SJSA1 (cell line): ENCODE measurements at places on chromosomes 16 and 17. TPM values are rescaled to one million over a fixed set of nuclear protein-coding genes. Genes with fewer than 3 reads are reported as not detected.

Gene HP
- total RNA-seq: 0.29 and 0.91 TPM in 2 replicates

Gene PRR29
- 0.08 TPM in 1 of 2 replicates, not detected in the other for total RNA-seq

Gene STAT5B
- total RNA-seq: 22.1 and 36.0 TPM in 2 replicates

Gene CD300LB
- total RNA-seq: not detected in 2 replicates

DNA sequence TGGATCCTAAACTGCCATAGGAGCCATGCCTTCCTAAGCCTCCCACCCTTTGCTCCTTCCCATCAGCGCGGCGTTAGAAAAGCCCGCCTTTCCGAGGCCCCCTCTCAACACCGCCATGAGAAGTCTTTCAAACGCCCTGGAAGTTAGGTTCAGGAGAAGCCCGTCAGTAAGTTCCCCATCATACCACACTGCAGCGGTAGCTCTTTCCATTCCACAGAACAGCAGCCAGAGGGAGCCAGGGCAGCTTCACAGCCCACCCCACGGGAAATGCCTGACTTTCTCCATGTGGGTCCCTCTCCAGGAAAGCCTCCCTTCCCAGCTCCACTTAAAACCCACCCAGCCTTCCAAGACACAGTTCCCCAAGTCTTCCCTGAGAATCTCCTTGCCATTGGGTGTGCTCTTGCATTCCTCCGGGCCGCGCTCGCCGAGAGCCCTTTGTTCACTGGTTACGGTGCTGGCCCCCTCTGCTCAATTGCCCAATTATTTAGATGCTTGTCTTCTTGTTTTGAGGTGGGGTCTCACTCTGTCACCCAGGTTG is 28.7 kb downstream of the KIAA0513 start:
- H3K36me3 ChIP-seq: no peaks in the 10 kb centered on the region; the same call in 1 of the 2 replicates
- H3K27me3 ChIP-seq: no peaks in the 10 kb centered on the region
- H3K4me1 ChIP-seq: peaks cover 23% of the 10 kb centered on the region
- H3K4me3 ChIP-seq: no peak overlapping the region
- no peak overlapping the region for H3K27ac ChIP-seq

GRCh38 chr17:72455562-72455961 is 334.7 kb downstream of the SOX9 start:
- no peaks in the 10 kb centered on the region for H3K36me3 ChIP-seq
- peak; percentile 70 for DNase-seq
- H3K27me3 ChIP-seq: no peaks in the 10 kb centered on the region
- H3K4me1 ChIP-seq: peaks cover 13% of the 10 kb centered on the region
- H3K27ac ChIP-seq: peak overlapping the region; percentile 53
- no peak overlapping the region for H3K4me3 ChIP-seq

GRCh38 chr17:57340160-57340981 is 84.0 kb downstream of the MSI2 start:
- no peaks in the 10 kb centered on the region for H3K4me1 ChIP-seq
- no peak overlapping the region for H3K27ac ChIP-seq
- DNase-seq: no peak
- H3K36me3 ChIP-seq: no peaks in the 10 kb centered on the region

DNA sequence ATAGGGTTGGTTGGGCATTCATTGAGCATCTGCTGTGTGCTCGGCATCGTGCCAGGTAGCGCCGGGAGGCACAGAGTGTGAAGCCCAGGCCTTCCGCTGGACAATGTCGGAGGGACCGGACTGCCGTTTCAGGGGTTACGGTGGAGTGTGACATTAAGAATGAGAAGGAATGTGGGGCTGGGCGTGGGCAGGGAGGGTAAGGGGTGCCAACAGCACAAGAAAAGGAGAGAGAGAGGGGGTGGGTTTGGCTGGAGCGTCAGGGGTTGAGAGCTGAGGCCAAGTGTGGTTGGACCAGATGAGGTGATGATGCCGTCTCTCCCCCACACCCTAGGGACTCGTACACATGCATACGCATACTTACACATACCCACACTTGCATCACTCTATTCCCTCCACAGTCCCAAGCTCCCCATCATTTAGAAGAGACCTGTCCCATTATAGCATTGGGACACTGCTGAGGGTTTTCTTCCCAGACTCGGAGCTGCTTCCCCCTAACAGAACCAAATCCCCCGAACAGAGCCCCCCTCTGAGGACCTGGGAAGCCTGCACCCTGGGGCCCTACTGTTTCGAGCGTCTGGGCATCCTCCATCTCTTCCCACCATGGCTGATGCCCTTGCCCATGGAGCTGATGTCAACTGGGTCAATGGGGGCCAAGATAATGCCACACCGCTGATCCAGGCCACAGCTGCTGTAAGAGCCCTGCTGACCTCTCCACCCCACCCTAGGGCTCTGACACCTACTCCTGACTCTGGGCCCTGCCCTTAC is 3.3 kb upstream of the KCTD11 start:
- peaks cover 4% of the 10 kb centered on the region for H3K36me3 ChIP-seq
- no peak overlapping the region for H3K4me3 ChIP-seq
- no peak for DNase-seq
- H3K27me3 ChIP-seq: peaks cover 12% of the 10 kb centered on the region

GRCh38 chr17:48543107-48543853 is 1.6 kb downstream of the HOXB2 start:
- no peaks in the 10 kb centered on the region for H3K27me3 ChIP-seq
- H3K4me1 ChIP-seq: peaks cover 11% of the 10 kb centered on the region
- no peaks in the 10 kb centered on the region for H3K36me3 ChIP-seq
- H3K27ac ChIP-seq: no peak overlapping the region

DNA sequence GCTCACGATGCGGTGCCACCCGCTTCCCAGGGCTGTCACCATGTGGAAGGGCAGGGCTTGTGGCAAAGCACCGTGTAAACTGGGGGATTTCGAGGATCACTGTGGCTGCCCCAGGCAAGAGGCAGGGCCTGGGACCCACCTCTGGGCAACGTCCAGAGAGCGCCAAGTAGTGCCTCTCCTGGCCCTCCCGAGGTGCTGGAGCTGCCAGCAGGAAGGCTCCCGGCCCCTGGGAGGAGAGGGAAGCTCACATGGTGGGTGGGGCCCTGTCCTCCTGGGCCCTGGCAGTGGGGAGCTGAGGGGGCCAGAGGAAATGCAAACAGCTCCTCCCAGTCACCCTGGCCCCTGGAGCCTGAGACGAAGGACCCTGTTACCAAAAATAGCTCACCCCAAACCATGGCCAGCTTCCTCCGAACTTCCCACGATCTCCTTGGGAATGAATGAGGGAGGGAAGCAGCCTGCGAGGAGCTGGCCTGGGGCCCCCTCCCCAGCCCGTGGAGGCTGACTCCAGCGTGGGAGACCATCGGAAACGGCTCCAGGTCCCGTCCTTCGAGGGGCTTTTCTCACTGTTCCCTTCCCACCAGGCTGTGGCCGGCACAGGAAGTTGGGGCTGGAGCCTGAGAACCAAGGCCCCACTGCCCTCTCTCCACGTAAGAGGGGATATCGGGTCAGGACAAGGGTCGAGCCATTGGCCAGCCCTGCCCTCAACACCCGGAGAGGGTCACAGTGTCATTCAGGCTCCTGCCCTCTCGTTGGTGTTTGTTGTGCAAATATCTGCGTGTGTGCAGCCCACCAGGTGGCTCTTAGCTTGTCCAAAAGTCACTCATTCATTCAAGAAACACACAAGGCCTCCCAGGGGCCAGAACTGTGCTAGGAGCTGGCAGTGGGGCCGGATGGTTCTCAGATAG is 17.7 kb downstream of the VASN start:
- H3K27me3 ChIP-seq: no peaks in the 10 kb centered on the region
- H3K4me1 ChIP-seq: peaks cover 88% of the 10 kb centered on the region
- H3K36me3 ChIP-seq: peaks cover 41% of the 10 kb centered on the region
- DNase-seq: no peak
- H3K27ac ChIP-seq: peak overlapping the region; percentile 65

GRCh38 chr17:78486946-78487680 is 90.1 kb downstream of the DNAH17 start:
- H3K27me3 ChIP-seq: peaks cover 5% of the 10 kb centered on the region; the same call in 1 of the 2 replicates
- H3K27ac ChIP-seq: no peak overlapping the region
- no peaks in the 10 kb centered on the region for H3K4me1 ChIP-seq
- H3K36me3 ChIP-seq: no peaks in the 10 kb centered on the region
- no peak for DNase-seq
- no peak overlapping the region for H3K4me3 ChIP-seq

- no peak for DNase-seq
- H3K4me1 ChIP-seq: peaks cover 66% of the 10 kb centered on the region
- H3K4me3 ChIP-seq: no peak overlapping the region
- H3K36me3 ChIP-seq: 0 out of 2 replicates have a peak, but pooled peaks cover 8% of the 10 kb centered on the region
- no peak overlapping the region for H3K27ac ChIP-seq
- H3K27me3 ChIP-seq: no peaks in the 10 kb centered on the region
Observed at GRCh38 chr16:81521141-81521626, 76.6 kb downstream of the CMIP start.

GRCh38 chr16:10741844-10742243 is 1.8 kb upstream of the NUBP1 start:
- DNase-seq: no peak
- H3K4me1 ChIP-seq: peaks cover 23% of the 10 kb centered on the region
- no peak overlapping the region for H3K4me3 ChIP-seq
- H3K27me3 ChIP-seq: no peaks in the 10 kb centered on the region
- no peaks in the 10 kb centered on the region for H3K36me3 ChIP-seq

DNA sequence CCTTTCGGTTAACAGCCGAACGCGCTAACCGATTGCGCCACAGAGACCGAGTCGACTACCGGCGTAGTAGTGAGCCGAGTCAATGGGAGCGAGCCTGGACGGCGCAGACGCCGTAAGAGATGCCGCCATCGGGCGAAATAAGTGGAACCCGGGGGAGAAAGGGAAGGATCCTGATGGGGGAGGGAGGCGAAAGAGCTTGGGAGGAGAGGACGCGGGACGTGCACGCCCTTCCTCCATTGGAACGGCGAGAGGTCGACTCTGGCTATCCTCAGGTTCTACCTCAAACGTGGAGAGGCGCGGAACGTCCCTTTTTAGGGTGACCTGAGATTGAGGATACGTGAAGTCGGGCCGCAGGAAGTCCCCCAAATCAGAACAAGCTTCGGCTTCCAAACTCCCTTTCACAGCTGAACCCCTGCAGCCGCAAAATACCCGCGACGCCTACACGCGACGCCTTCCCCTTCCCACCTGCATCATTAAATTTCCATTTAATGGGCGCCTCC is 683 bp upstream of the PSMB3 start:
- peaks cover 37% of the 10 kb centered on the region for H3K36me3 ChIP-seq
- no peaks in the 10 kb centered on the region for H3K27me3 ChIP-seq
- H3K4me1 ChIP-seq: peaks cover 33% of the 10 kb centered on the region
- DNase-seq: peak; percentile 85
- peak overlapping the region; percentile 28 for H3K27ac ChIP-seq

GRCh38 chr16:26976873-26977272 is 89.9 kb upstream of the C16orf82 start:
- peaks cover 9% of the 10 kb centered on the region for H3K4me1 ChIP-seq
- no peaks in the 10 kb centered on the region for H3K36me3 ChIP-seq
- H3K27me3 ChIP-seq: no peaks in the 10 kb centered on the region
- H3K27ac ChIP-seq: no peak overlapping the region
- no peak for DNase-seq
